NCI-H187 (cell line): ENCODE measurements at places on chromosomes 6 and 20.

GRCh38 chr20:35012227-35013069, 56.8 kb downstream of the MYH7B start:
- DNase-seq, result no peak

- DNase-seq, result no peak
Observed at GRCh38 chr6:11876934-11877433, 98.4 kb upstream of the ADTRP start.

- no peak for DNase-seq
Observed at GRCh38 chr20:46826343-46826984, 68.2 kb upstream of the EYA2 start.

- no peak for DNase-seq
Observed at GRCh38 chr6:39439342-39440038, 117.0 kb upstream of the KCNK16 start.

GRCh38 chr20:50551288-50551687, 41.1 kb downstream of the PTPN1 start:
- DNase-seq, result peak; percentile 55

DNA sequence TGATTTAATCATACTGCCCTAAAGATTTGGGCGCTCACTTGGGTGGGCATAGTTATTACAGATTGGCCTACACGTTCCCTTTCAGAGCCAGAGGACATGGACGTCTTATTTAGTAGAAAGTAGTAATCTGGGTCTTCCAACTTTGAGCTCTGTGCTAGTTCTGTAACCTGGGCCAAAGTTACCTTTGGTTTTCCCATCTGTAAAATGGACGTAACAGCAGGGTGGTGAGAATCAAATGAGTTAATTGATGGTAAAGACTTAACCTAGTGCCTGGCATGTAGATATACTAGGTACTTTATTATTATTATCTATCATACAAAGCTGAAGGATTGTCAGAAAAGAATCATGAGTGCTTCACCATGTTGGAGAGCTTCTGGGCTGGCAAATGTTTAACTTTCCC, 74.8 kb downstream of the CDYL start:
- no peak for DNase-seq

DNA sequence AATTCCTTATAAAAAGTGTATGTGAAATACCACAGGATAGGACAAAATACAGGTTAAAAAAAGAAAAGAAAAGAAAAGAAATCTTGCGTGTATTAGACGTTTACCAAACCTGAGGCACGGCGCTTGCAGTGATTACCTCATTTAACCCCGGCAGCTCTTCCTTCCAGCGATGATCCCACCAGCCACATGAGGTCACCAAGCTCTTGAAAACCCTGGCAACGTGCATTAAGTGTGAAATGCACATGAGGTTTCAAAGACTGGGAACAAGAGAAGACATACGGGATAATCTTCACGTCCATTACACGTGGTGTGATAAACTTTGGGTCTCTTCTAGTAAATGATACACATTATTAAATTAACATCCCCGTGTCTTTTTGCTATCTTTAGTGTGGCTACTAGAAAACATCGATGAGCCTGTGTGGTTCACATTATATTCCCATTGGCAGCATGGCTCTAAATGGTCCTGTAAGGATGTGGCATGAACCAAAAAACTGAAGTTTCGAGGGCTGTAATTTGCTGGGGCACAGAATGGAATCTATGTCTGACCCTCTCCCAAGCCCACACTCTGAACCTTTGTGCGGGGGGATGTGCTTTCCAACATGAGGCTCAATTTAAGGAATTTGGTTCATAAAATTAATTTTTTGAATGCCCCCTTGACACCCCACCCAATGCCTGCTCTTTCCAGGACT, 59.2 kb upstream of the THBS2 start:
- DNase-seq, result no peak

DNA sequence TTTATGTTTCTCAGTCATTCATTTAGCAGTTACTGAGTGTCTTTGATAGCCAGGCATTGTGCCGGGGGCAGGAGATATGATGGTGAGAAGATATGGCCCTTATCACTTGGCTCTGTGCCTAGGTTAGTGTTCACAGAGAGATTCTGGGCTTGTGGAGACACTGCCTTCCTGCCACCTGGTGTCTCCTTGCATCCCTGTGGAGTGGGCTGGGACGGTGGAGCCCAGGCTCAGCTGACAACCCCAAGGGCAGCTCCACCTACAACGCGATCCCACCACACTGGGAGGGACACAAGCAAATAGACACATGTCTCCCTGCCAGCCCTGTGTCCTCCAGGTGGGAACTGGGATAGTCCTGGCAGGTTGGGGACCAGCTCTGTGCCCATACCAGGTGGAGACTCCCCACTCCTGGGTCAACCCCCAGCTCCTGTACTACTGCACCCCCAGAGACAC, 30.3 kb upstream of the VEGFA start:
- no peak for DNase-seq
